ENCODE measurements at places on chromosomes 1 and 21. TPM values are rescaled to one million over a fixed set of nuclear protein-coding genes. Genes with fewer than 3 reads are reported as not detected.

Gene PRAMEF4
- total RNA-seq = not detected

Gene LHX4
- under 0.01 TPM for total RNA-seq

Gene IFFO2
- total RNA-seq = 15.3 TPM

Gene BRDT
- total RNA-seq = not detected

Gene KDF1
- not detected for total RNA-seq

Gene MROH7
- total RNA-seq = 0.15 TPM

Gene SFN
- 2.3 TPM for total RNA-seq

Gene CD48
- total RNA-seq = not detected

Gene TTC34
- 0.12 TPM for total RNA-seq

Gene SPRR3
- total RNA-seq = not detected

Gene S100A8
- not detected for total RNA-seq

Gene ZFP69B
- total RNA-seq = 7.2 TPM

Gene S100A14
- total RNA-seq = 0.30 TPM

Gene RPTN
- not detected for total RNA-seq

Gene LRRC52
- total RNA-seq = not detected

Gene INSRR
- total RNA-seq = under 0.01 TPM

Gene VWA5B1
- not detected for total RNA-seq

Gene KCNK2
- not detected for total RNA-seq

Gene FNDC7
- total RNA-seq = 0.23 TPM

Gene LRRC7
- not detected for total RNA-seq

Gene C1QC
- not detected for total RNA-seq

Gene ELF3
- not detected for total RNA-seq

Gene LORICRIN
- total RNA-seq = not detected

Gene DEGS1
- 45.7 TPM for total RNA-seq

Gene DISP3
- total RNA-seq = under 0.01 TPM

Gene IVL
- total RNA-seq = not detected

Gene OR10Z1
- total RNA-seq = not detected

Gene ATP1A2
- total RNA-seq = 0.08 TPM

Gene CCDC27
- total RNA-seq = not detected

Gene C1orf21
- total RNA-seq = 13.8 TPM

Gene CFHR3
- not detected for total RNA-seq

Gene DDAH1
- 17.8 TPM for total RNA-seq

Gene ZBTB8B
- total RNA-seq = not detected

Gene FCRL4
- not detected for total RNA-seq

Gene TTLL10
- not detected for total RNA-seq

Gene SLC1A7
- total RNA-seq = 0.23 TPM

Gene SYT11
- total RNA-seq = 31.8 TPM

Gene LMO4
- total RNA-seq = 53.0 TPM

Gene CLEC20A
- total RNA-seq = 0.08 TPM

Gene MTARC2
- 4.8 TPM for total RNA-seq

Gene CRB1
- 0.12 TPM for total RNA-seq

Gene USH2A
- total RNA-seq = under 0.01 TPM

Gene CD53
- total RNA-seq = not detected

Gene BSND
- total RNA-seq = not detected

Gene ZNF678
- 4.6 TPM for total RNA-seq

Gene CYP4A11
- not detected for total RNA-seq
